Tibial nerve (tissue), 4 donors: ENCODE measurements at places on chromosomes 3 and 15. TPM values are rescaled to one million over a fixed set of nuclear protein-coding genes. Genes with fewer than 3 reads are reported as not detected.

Gene PRSS50
- not detected for total RNA-seq

Gene SYNPR
- total RNA-seq: not detected

Gene MOBP
- 0.20 TPM for total RNA-seq

Gene C3orf38
- 21.1 TPM for total RNA-seq

Gene ALDH1A2
- total RNA-seq: 16.2 TPM

Gene CLDN16
- total RNA-seq: not detected

Gene SEMA3G
- total RNA-seq: 67.5 TPM

DNA sequence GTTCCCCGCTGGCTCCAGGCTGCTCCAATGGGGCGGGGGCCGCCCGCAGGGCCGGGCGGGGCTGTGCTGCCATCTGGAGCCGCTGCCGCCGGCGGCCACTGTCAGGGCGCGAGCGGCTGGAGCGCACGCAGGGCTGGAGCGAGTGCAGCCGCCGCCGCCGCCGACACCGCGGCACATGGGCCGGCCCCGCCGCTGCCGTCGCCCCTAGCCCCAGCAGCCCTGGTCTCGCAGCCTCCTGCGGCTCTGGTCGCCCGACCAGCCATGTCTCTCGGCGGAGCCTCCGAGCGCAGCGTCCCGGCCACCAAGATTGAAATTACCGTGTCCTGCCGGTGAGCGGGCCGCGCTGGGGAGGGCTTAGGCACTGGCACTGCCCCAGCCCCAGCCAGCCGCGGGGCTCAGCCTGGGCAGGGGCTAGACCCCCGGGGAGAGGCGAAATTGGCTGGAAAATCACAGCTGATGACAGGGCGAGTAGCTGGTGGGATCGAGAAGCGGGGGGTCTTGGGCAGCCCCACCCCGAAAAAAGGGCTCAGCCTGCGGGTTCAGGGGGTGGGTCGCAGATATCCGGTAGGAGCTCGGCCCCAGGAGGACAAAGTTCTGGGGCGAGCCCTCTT, at the start of gene CPNE9:
TSS of gene CPNE9 (plus strand) at position 98 of the 611 bp plus-strand sequence. CDS start at position 262, 164 bp downstream.
- DNase-seq: no peak

- DNase-seq: no peak
These were observed 405.2 kb downstream of the NR2F2 start for GRCh38 chr15:96735632-96736240.

- no peak for DNase-seq
These were observed 685.0 kb downstream of the PDCD6IP start for GRCh38 chr3:34483311-34483887.

GRCh38 chr15:57640930-57641682, 49.4 kb downstream of the MYZAP start:
- no peak for DNase-seq

GRCh38 chr15:71683411-71684274, 126.7 kb upstream of the NR2E3 start:
- DNase-seq: no peak

GRCh38 chr3:111627092-111627491, 31.9 kb upstream of the ZBED2 start:
- no peak for DNase-seq

DNA sequence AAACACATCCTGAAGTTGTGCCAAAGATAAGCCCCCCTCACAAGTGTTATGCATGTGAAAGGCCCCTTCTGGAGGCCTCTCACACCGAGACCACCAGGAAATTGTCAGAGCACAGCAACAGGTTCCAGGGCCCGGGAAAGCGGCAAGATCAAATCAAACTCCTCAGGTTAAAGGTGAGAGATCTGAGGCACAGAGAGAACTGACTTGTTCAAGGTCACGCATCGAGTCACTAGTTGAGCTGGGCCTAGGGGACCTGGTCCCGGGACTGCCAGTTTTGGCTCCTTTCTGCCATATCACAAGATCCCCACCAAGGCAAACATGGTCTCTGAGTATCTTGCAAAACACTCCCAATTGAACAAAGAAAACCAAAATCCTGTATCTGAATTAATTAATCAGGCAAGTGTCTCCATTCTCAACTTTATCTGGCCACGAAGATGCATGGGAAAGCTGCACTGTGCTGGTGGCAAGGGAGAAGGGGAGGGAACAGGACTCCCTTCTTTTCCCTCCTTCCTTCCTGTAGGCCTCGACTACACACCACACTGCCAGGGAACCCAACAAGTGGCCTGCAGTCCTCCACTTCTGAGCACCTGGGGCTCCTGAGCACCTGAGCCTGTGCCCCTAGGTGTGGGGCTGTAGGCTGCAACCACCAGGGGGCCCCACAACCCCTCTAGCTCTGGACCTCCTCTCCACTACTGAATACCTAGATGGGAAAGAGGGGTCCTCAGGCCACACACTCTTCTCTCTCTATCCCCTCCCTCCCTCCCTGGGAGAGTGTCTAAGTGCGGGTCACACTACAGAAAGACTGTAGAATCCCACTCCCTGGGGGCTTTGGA, 37.3 kb downstream of the ANP32A start:
- DNase-seq: no peak

DNA sequence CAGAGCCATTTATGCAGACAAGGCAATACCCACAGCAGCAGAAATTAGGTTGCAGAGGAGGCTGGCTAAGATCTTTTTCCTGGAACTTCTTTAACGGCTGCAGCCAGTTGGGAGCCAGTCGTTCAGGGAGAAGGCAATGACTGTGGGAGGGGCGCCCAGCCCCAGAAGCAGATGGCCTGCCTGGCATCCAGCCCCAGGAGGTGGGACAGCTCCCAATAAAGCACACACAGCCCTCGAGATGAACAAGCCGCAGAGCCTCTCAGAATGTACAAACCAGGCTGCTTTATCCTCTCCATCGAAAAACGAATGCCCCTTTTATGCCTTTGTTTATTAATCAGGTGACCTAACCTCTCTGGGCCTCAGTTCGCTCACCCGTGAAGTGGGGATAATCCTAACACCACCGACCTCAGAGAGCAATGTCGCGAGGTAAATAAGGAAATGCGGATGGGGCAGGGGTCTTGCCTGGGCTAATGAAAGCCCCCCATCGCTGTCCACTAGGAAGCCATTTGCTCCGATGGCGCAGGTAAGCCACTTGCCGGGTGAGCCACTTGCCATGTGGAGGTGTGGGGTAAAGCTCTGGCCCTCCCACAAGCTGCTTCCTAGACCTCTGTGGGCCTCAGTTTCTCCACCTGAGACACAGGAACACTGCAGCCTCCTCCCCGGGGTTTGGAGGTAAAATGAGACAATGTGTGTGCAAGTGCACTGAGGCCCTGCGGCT, 35.8 kb downstream of the MGLL start:
- DNase-seq: peak; percentile 70

- DNase-seq: peak; percentile 42
These were observed 129.8 kb downstream of the PPM1L start for GRCh38 chr3:160885791-160886286.

GRCh38 chr3:108178676-108179075, 43.5 kb downstream of the IFT57 start:
- DNase-seq: no peak

- DNase-seq: no peak
These were observed 115.4 kb downstream of the NEK10 start for GRCh38 chr3:27253831-27254230.
